ENCODE measurements at places on chromosomes 3 and 15. TPM values are rescaled to one million over a fixed set of nuclear protein-coding genes. Genes with fewer than 3 reads are reported as not detected.

GRCh38 chr3:52742418-52743041 is 28.2 kb downstream of the NEK4 start:
- DNase-seq, result no peak

ALPK3 gene
- total RNA-seq, result 190 TPM

DNA sequence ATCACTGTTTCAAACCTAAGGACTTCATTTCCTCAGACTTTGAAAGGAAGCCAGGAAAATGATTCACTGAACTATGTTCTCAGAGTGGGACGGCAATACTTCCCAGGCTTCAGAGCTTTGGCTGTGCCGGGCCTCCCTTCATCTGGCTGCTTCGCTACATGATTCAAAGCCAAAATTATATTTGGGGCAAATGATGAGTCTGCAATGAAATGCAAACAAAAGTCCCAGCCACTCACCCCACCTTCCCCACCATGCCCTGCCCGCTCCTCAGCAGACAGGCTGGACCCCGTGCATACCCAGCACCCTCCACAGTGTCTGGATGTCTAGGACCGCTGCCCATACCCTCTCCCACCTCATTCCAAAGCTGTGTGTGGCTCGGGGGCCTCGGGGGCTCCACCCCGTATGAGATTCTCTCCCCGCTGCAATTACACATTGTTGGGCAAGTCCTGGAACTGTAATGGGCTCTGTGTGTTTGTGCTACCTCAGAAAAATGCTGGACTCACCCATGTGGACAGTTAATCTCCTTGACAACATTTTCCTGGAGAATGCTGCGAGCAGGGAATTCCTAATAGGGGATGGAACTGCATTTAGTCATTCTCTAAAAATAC is 32.2 kb downstream of the ATP10A start:
- DNase-seq, result no peak

DNA sequence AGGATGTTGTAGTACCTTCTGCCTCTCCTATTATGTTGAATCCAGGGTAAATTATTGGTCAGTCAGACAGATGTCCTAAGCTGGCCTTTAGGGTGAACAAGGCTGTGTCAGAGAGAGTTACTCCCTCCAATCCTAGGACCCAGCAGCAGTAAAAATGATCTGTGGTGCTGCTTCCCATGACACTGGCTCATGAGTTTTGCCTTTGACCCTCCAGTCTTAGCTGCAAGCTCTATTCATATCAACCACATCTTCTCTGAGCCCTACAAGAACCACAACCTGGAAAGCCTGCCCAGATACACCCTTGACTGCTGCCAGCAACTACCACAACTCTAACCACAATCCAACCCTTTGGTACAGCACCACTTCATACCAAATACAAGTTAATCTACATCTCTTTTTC is 27.2 kb upstream of the PHLDB2 start:
- DNase-seq, result no peak

IL12A gene
- 0.51 TPM for total RNA-seq

DNA sequence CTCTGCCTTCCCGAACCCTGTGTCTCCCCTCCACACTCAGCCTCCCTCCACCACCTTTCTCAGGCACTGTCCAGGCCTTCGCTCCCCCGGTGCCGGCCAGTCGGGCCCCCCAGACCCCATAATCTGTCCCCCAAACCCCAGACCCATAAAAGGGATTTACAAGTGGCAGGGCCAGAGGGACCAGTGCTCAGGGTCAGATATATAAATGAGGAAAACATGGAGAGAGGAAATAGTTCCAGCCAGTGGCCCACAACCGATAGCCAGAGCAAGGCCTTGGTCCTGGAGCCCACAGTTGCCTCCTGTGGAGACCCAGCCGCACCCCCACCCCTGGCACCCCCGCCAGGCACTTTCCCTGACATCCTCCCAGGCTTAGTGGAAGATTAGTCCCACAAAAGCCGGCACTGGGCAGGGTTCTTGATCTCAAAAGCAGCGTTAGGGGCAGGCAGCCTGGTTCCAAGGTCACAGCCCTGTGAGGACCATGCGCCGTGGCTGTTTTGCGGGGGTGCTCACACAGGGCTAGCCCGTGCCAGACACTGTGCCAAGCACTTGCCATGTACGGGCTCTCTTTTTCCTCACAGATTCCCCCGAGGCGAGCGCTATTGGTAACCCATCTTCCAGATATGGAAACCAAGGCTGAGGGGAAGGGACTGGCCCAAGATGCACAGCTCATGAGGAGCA is 1.1 kb upstream of the PLXND1 start:
- no peak for DNase-seq

LRRK1 gene
- 3.5 TPM for total RNA-seq

GOLGA8J gene
- total RNA-seq, result not detected

GRCh38 chr3:52897130-52898122 is at the start of gene STIMATE:
Gene STIMATE (minus strand): TSS chr3:52897548. CDS start chr3:52897450, 98 bp downstream.
- DNase-seq, result peak; percentile 95

DNA sequence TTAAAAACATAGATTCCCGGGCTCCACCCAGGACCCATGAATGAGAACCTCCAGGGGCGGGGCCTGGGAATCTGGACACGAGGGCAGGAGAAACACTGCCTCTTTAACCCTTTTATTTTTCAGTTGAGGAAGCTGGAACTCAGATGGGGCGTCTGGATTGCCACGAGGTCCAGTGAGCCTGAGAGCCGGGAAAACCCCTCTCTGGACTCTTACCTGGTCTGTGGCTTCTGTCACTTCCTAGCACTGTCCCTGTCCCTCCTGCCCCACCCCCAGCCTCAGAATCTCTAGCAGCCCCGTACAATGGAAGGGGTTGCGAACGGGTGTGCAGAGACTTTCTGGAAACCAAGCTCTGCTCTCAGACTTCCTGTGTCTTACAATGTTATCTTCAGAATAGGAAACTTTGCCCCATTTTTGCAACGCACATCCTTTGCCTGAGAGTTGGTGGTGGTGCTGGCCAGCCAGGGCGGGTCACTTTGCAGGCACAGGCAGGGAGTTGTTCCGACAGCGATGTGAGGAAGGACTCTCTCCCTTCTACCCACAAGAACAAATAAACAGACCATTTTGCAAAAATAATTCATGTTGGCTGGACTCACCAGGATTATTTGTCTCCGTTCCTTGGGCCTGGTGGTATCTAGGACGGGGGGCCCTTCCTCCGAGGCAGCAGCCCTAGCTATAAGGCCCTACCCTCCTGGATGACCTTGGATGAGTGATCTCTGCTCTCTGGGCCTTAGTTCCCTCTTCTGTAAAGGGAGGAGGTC is 59.1 kb downstream of the SMAD6 start:
- no peak for DNase-seq

DNA sequence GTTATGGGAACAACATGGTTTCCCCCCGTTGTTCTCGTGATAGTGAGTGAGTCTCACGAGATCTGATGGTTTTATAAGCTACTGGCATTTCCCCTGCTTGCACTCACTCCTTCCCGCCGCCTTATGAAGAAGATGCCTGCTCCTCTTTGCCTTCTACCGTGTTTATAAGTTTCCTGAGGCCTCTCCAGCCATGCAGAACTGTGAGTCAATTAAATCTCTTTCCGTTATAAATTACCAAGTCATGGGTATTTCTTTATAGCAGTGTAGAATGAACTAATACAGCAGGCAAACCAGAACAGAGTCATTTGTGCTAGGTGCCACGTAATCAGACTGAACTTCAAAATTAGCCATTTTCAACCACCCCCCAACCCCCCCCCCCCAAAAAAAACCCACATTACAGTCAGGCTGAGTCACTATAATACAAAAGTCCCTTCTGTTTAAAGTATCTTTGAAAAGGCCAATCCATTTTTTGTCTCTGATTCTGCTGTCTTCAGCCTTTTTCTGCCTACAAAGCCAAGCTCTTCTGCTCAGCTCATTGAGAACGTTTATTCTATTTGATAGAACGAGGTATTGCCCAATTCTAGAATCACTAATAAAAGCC is 4.1 kb downstream of the OR4F6 start:
- DNase-seq, result no peak

MNS1 gene
- total RNA-seq, result 2.0 TPM

ITIH3 gene
- 0.78 TPM for total RNA-seq

DNA sequence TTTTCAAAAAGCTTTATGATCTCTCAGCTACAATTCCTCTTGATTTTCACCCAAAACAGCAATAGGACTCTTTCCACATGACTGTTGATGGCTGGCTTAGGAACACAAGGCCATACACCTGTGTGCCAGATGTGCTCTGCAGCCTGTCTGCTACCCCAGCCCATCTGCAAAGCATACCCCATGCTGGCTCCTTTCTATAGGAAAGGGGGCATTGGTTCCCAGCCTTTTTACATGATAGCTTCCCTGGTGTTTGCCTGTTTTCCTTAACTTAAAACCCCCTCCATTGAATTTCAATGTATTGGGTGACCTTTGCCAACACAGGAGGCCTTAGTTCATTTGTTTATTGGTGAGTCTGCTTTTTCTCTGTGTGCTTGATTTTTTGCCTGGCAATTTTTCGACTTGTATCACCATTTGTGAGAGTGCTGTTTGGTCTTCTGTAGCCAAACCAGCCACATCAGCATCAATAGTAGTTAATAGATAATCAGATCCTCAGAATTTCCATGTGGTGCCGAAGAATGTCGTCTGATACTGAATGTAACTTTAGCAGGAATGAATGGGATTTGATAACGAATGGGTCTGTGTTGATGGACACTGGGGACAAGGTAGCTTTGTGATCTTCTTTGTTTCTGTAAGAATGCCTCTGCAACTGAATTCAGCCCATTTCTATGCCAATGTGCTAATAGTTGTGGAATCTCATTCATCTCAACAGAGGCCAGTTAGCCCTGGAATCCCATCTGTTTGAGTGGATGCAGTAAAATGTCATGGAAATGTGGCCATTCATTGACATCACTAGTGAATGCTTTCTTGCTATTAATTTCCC is 272.2 kb upstream of the RARB start:
- no peak for DNase-seq

C3orf80 gene
- total RNA-seq, result 0.94 TPM

DNA sequence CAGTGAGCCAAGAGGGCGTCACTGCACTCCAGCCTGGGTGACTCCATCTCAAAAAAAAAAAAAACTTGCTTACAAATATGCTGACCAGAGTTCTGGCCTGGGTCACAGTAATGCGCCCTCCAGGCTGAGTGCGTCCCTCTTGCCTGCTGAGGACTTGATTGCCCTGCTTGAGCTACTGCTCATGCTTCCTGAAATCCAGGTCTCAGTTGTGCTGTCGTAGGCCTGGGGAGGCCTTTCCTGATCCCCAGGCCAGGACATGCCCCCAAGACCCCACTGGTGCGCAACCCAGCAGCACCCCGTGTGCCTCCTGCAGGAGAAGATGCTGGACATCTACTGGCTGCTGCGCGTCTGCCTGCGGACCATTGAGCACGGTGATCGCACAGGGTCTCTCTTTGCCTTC is 7.3 kb downstream of the AMIGO3 start:
- no peak for DNase-seq

TTC21A gene
- 3.0 TPM for total RNA-seq

ESYT3 gene
- total RNA-seq, result 2.4 TPM

- no peak for DNase-seq
These were observed 21.4 kb downstream of the CCDC191 start for GRCh38 chr3:114034787-114035545.

COL7A1 gene
- total RNA-seq, result 26.5 TPM

DNA sequence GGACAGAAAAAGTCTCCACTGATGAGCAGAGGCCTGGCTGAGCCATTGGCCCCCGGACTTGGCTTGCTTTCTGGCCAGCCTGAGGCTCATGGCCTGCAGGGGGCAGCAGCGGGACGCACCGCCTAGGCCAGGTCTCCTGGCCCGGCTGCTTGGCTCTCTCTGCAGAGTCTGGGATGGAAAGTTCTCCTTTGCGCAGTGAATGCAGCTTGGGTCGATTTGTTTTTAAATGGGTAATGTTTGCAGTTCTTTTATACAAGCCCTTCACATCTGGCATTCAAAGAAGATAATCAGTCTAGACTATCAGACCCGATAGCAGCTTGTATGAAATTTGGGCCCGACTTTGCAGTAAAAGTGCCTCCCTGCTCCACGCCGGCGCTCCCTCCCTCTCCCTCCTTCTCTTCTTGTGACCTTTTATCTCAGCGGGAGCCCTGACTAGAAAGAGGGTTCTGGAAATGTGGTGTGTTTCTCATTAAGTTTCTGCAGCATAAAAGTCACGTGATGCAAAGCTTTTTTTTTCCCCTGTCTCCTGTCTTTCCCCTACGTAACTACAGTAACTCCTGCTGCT is 59.9 kb downstream of the ZNF621 start:
- peak; percentile 92 for DNase-seq

PLS1 gene
- 0.81 TPM for total RNA-seq

DNA sequence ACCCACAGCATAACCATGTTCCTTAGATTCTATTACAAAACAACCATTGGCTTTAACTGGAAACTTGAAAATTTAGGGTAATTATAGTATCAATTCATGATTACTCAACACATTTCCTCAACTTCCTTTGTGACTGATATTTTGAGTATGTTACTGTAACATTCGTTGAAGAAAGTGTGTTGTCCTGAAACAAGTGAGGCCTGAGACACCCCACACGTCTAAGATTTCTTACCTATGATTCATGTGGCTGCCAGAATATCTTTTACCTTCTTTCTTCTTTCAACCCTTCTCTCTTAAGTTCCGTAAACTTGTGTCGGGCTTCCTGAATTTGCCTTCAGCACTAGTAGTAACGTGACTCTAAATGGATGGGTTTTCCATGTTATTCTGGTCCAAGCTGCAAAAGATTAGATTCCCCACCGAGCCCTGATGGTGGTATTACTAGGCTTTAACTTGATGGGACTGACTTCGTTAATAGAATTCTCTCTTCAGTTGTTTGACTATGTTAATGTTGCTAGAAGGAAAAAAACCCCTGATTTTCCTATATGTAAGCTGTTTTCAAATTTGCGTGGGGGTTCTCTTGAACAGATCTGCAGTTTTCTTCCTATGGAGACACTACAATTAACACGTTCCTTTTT is 296.0 kb upstream of the ICE2 start:
- no peak for DNase-seq

GRCh38 chr3:152043620-152044019 is 170.2 kb downstream of the SUCNR1 start:
- DNase-seq, result no peak

- DNase-seq, result no peak
These were observed 68.6 kb downstream of the ARPP21 start for GRCh38 chr3:35707904-35708303.

DNA sequence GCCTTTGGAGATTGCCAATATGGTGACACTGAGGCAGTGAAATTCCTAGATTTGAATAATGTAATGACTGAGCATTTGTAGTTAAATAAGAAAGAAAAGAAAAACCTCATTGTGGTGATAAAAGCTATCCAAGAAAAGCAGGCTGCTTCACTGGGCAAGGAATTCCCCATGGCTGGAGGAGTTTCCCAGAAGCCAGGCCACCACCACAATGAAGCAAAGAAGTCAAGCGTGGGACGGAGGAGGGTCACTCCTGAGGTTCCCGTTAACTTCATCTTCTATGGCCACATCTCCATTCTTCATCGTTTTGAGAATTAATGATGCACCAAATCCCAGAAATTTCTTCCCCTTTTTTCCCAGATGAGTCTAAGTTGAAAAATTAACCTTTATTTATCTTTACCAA is 185.8 kb upstream of the BCL6 start:
- no peak for DNase-seq

DNA sequence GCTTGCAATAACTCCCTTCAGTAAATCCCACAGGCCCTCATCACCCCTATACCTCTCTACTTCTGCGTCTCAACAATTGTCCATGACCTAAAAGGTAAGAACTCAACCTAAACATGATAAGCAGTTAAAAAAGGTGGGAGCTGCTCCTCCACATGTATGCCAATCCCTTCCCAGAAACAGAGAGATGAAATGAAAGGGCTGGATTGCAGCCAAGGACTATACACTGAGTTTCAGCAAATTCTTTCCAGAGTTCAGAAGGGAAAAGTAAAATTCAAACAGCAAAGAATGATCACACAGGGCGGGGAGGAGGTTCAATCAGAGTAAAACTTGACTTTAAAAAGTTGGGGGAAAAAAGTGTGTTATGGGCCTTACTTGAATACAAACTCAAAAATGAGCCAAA is 27.5 kb downstream of the PLOD2 start:
- no peak for DNase-seq
